ENCODE measurements at places on chromosomes 2 and 18.
A peak's percentile ranks its signal among the peaks of the same experiment; 100 is the strongest.

DNA sequence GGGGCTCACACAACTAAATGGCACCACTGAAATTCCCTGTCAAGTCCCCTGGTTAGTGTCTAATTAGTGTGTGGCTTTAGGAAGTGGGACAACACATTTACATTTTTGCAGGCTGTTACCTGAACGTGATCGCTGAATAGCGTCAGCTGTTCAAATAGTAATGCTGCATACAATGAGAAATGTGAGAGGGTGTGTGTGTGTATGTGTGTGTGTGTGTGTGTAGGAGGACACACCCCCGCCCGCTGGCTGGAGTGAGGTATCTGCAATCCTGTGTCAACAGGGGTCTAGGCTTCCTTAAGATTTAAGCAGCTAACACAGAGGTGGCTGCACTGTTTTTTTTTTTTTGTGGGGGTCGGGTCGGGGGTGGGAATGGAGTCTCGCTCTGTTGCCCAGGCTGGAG, 4.8 kb upstream of the LYPD6B start:
- no peak for DNase-seq

DNA sequence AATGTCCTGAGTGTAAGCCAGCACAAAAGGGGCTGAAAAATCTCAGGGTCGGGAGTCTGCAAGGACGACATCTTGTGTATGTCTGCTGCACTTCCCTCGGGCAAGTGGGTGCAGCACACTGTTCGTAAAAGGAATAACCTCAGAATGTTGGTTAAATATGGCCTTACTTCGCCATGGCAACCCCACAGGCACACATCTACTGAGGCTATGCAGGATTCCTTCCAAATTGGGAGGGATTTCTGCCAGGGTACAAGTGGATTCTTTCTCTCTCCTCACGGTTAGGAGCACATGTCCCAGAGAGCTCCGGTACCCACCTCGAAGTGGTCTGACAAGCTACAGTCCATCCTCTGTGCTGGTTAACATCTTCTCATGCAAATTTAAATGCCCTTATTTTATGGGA, 277.7 kb upstream of the PXDN start:
- no peak for DNase-seq

DNA sequence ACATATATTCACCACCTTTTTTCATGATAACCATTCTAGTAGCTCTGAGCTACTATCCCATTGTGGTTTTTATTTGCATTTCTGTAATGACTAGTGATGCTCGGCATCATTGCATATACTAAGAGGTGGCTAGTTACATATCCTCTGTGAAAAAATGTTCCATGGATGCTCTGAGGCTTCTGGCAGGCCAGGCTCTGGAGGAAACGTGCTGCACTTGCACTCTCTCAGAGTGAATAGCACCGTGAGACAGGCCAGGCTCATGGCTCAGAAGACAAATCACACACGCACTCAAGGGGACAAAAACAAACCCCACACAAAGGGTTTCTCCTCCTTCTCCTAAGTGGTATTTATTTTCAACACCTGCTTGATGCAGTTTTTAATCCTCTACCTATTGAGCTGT, 1085.3 kb upstream of the CNTNAP5 start:
- no peak for DNase-seq

GRCh38 chr18:5339202-5339834, 43.8 kb upstream of the ZBTB14 start:
- no peak for DNase-seq

DNA sequence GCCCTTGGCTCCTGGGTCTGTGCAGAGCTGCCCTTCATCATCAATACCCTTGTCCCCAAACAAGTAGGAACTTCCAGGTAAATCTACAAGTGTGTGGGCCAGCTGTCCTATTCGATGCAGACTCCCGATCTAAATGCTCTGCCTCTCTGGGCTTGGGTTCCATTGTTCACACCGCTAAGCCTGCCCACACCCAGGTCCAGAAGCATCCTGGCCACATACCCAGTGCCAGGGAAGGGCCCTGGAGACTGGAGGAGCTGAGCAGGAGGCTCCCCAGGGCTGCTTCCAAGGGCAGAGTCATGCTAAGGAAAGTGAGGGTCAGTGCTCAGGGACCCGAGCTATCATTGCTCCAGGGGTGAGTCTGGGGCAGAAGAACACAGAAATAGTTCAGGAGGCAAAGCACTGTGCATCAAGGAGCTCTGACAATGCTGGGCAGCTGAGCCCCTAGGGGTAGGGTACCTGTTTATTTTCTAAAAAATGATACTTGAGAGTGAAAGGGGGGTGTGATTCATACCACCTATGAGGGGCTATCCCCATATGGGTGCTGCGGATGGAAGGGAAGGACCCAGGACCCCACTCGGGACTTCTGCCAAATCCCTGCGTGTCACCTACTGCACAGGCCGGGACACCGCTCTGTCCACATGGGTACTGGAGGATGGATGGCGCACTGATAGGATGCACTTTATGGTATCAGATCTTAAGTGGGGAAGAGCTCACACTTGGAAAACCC, 25.8 kb upstream of the TWIST2 start:
- no peak for DNase-seq

DNA sequence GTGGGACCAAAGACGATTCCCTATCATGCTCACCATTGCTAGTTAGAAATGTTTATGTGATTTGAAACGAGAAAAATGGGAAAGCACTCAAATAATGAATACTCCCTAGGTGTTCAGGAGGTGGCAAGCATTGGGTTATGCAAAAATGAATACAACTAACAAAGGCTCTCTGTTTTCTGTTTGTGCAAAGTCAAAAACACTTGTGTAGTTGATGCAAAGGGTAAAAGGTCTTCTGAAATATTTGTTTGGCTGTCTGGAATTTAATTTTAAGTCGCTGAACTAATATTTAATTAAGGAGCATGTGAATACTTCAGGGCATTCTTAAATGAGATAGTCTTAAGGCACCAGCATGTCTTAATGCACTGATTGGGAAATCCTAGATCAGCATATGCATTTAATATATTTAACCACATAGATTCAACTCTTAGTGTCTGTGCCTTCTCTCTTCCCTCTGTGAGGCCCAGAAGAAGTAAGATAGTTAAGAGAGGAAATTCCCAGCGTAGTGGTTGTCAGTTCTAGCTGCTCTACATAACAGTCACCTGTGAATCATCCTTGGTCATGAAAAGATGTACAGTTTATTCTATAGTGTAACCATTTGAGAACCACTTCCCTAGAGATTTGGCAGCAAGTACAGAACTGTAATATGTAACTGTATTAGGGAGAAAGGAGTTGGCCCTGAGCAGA, 111.9 kb downstream of the EPC2 start:
- DNase-seq = peak; percentile 13
